Endothelial cell of umbilical vein (primary cell): ENCODE measurements at places on chromosomes 11 and 22.

GRCh38 chr11:11969380-11970215 lies 38.8 kb downstream of the DKK3 start:
- DNase-seq, result no peak

DNA sequence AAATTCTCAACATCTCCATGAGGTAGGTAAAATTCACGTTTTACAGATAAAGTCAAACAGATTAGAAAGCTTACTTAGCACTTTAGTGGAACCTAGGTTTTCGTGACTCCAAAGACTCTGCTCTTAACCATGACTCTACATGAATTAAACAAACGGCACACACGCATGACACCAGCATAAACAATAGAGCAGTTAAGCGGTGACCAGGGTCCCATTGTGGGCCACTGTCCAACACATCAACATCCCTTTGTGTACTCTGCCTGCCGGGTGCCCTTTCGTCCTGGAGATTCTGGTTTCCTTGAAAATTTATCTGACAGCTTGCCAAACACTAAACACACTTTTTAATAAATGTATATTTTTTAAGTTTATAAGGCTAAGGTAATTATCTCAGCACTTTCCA lies 941.7 kb downstream of the OPCML start:
- no peak for DNase-seq

- no peak for DNase-seq
Measured at GRCh38 chr11:32033067-32033466, 57.8 kb upstream of the RCN1 start.

DNA sequence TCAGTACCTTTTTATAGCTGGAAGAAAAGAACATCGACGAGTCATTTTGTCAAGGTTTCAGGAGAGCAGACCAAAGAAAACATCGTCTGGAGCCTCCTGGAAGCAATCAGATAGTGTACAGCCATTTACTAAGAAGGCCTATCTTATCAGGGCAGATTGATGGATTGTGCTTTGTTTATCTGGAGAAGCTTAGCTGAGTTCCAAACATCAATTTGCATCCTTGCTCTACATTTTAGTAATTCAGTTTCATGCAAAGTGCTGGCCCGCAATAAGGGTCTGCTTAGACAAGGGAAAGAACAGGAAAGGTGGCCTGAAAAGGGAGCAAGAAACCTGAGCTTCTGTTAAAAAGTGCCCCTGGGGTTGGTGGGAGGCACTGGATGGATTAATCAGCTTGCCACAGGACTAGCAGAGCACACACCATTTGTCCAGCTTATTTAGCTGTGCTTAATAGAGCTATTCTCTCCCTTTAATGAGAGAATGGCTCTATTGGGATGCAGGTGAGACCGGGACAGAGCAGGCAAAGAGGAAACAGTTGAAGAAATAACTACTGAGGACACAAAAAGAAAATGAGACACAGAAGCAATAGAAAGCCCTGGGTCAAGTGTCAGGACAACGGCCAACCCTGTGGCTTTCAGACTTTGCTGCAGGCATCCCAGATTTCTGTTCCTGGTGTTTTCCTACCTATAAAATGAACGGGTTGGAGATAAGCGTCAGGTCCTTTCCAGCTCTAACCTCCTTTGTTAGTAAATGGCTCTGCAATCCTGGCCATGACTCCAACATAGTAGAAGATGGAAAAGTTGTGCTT lies 122.1 kb upstream of the TTC12 start:
- no peak for DNase-seq

DNA sequence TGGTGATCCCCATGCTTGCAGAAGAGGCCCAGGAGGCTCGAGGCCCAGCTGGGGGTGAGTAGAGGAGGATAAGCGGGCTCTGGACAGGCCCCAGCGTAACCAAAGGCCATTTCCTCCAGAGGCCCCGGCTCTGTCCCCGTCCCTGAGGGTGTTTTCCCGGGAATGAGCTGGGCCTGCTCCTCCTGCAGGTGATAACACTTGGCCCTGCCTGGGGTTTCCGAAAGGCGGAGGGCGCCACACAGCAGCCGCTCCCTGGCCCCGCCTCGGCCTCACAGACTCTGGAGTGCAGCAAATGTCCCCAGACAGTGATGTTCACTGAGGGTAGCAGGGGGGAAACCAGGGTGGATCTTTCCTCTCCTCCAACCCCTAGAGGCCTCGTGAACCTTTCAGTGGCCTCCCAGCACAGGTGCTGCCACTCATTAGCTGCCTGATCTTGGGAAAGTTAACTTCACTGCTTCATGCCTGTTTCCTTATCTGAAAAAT lies 10.5 kb upstream of the MGAT3 start:
- DNase-seq, result no peak

DNA sequence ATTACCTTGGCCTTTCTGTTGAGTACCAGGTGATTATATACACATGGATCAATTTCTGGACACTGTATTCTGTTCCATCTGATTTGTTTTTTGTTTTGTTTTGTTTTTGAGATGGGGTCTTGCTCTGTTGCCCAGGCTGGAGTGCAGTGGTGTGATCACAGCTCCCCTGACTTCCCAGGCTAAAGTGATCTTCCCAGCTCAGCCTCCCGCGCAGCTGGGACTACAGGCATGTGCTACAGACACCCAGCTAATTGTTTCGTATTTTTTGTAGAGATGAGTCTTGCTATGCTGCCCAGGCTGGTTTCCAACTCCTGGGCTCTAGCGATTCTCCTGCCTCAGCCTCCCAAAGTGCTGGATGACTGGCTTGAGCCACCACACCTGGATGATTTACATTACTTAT lies 19.0 kb downstream of the TCIRG1 start:
- DNase-seq, result no peak

GRCh38 chr11:93652161-93652597 lies 9.3 kb upstream of the CEP295 start:
- DNase-seq, result peak; percentile 56

DNA sequence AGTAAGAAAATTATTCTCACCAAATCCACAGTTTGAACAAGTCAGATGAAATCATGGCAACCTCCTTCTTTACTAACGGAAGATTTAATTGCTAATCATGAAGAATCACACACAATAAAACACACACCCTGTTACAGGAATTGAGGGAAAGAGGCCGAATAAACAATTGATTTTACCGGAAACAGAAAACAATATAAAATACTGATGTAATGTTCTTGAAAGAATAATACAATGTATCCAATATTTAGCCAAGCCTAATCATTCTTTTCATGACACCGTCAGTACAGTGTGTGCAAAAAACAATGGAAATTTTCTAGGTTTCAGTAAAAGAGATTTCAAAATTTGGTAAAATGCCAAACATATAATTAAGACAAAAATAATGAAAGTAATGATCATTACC lies 23.4 kb downstream of the ASRGL1 start:
- peak; percentile 86 for DNase-seq

- peak; percentile 77 for DNase-seq
Measured at GRCh38 chr11:66386171-66387069, 14.9 kb upstream of the SLC29A2 start.
